ENCODE measurements at places on chromosomes 3 and 15.

DNA sequence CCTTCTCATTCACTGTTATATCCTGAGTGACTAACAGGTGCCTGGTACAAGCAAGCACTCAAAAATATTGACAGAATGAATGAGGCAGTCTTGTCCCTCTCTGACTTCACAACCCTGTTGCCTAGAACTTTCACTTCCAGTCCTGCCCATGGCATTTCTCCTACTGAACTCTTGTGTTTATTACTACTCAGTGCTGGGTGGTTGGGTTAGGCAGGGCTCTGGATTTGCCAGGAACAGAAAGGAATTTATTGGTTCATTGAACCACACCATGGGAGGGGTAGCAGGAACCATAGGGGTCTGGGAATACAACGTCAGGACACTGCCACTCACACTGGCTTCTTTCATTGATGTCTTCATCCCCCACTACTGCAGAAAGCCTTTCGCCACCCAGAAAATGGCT is 41.9 kb upstream of the SEMA4B start:
- no peak for DNase-seq

DNA sequence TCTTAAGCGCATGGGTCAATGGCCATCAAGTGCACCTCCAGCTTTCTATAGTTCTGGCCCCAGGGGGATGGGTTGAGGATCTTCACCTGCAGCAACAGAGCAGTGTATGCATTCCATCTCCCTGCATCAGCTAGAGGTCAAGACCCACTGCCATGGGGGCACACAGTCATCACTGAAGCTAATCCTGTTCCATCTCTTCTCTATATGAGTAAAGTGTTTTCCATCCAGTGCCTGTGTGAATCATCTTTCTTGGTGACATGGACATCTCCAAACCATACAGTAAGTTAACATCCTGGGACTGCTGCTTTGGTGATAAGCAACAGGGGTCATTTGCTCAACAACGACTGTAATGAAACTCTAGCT is 4.4 kb upstream of the ENTPD3 start:
- DNase-seq, result no peak

DNA sequence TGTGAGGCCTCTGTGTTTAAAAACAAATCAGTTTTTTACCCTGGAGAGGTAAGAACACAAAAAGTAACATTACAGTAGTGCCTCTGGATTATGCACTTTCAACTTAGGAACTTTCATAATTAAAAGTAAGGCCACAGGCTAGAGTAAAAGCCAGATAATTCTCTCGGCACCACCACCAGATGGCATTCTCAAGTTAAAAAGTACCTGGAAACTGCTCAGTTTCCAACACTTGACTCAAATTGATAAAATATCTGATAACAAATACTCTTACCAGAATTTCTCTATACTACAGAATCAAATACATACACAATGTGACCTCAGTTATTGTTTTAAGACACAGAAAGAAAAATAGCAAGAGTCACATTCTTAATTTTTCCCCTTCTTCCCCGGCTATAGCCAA is 19.9 kb downstream of the SPICE1 start:
- DNase-seq, result peak; percentile 50

GRCh38 chr3:10423171-10423882 is 82.1 kb downstream of the ATP2B2 start:
- no peak for DNase-seq

- DNase-seq, result peak; percentile 85
These were observed 42.5 kb downstream of the MCF2L2 start for GRCh38 chr3:183385698-183386613.

DNA sequence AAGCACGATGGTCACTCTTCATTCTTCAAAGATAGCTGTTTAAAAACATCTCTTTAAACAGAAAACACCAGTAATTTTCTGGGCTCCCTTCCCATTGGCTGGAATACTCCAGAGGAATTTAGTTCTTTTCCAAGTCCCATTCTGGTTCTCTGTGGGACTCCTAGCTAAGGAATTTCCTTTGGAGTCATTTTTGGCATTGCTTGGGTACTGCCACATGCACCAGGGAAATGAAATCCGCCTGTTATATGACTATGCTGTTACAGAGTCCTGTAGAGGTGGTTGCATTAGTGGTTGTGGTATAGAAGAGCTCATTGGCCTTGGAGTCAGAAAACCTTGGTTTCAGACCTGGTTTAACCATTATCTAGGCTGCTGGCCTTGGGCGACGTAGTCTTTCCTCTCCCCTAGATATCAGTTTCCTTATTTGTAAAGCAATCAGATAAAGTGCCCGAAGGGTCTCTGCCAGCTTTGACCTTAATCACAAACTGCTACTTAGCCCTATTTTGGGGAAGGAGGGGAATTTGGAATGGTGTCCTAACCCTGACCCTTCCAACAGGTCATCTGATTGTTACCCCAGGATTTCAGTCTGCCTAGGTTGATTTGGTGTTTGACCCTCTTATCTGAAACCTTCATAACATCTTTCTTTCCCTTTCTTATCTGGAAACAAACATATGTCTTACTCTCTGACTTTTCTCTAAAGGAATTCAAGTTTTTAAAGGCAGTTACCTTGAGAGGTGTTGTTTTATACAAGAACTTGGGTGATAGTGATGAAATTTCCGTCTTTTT is 13.4 kb downstream of the RTP1 start:
- DNase-seq, result no peak

- DNase-seq, result no peak
These were observed 159.1 kb upstream of the EOMES start for GRCh38 chr3:27880969-27881892.

- DNase-seq, result no peak
These were observed 387.0 kb upstream of the PROK2 start for GRCh38 chr3:72171946-72172345.

- no peak for DNase-seq
These were observed 19.1 kb downstream of the DNAJB8 start for GRCh38 chr3:128447561-128448013.

GRCh38 chr15:99719096-99719541 is 14.1 kb downstream of the LYSMD4 start:
- DNase-seq, result no peak

GRCh38 chr3:106728315-106729098 is 648.7 kb upstream of the CCDC54 start:
- DNase-seq, result no peak
